ENCODE measurements at places on chromosomes 4 and X.

DNA sequence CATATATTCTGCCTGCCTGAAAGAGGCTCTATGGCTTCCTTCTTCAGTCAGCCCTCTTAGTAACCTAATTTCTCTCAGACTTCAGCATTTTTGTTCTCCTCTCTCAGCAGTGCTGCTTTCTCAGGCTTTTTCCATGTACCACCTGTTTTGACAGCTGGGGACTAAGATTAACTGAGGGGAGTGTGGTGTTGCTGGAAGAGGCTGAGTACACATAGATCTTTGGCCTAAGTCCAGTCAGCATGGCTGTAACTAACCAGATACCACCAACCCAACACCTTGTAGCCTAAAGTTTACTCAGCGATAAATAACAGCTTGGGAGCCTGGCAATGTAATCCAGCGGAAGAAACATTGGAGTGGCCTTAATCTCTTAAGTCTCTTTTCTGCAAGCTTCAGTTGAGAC, 85.5 kb downstream of the RTL3 start:
- no peak for DNase-seq

DNA sequence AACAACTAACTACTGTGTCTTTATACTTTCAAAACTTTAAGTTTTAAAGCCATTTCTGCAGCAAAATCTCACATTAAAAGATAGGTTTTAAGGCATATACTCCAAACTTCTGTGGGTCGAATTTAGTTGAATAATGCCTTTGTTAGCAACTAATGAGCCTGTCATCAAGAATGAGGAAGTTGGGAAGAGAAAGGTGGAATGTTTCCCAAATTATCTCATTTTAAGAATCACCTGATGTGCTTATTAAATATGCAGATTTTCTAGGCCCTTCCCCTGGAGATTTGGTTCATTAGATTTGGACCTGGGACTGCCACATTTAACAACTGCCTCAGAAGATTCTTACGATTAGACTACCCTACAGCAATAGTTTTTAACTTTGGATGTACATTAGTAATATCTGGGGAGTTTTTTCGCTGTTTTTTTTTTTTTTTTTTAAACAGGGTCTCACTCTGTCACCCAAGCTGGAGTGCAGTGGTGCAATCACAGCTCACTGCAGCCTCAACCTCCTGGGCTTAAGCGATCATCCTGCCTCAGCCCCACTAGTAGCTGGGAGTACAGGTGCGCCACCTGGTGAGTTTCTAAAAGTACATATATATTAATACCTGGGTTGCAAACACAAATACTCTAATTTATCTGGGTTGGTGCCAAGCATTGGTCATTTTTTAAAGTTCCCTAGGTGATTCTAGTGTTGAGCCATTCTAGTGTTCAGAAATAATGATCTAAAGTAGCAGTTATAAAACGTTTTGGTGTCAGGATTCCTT, 16.1 kb upstream of the TASL start:
- DNase-seq: no peak

DNA sequence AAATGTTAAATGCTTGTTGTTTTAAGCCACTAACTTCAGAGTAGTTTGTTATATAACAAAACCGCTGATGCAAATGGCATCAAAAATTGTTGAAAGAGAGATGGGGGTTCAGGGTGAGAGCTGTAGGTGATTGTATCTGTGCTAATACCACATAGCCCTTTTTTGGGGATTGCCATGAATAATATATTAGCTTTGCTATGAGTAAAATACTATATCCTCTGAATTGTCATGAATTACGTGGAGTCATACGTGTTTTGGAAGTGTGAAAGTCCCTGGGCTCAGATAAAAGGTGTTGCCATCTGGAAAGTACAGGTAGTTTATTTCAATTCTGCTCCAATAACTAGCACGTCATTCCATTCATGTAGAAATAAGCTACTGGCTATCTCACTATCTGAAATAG, 30.6 kb downstream of the DYNLT3 start:
- DNase-seq: no peak

- no peak for DNase-seq
These were observed 63.1 kb upstream of the PDHA1 start for GRCh38 chrX:19280636-19281035.

DNA sequence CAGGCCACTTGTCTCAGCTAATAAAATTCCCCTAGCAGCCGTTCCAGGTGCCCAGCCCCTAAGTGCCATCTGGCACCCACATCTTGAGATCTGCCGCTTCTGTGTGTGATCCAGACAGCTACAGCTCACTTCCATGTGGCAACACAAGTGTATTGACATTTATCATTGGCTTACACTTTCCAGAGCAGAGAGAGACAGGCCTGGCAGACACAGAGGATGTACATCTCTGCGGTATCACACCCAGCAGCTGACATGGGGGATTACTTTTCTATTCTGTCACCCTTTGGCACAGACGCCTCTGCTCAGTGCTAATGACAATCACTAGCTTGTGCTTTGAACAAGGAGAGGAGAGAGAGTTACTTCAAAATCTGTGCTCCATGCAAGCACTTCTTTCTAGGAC, 195.9 kb downstream of the KDR start:
- no peak for DNase-seq

GRCh38 chrX:84729809-84730208, 227.6 kb upstream of the HDX start:
- DNase-seq: peak; percentile 32

- peak; percentile 7 for DNase-seq
These were observed 185.0 kb upstream of the FAM241A start for GRCh38 chr4:111960241-111960667.

Data from GM13977 (cell line).